Breast epithelium (tissue), 4 donors: ENCODE measurements at places on chromosomes 3 and 15.

DNA sequence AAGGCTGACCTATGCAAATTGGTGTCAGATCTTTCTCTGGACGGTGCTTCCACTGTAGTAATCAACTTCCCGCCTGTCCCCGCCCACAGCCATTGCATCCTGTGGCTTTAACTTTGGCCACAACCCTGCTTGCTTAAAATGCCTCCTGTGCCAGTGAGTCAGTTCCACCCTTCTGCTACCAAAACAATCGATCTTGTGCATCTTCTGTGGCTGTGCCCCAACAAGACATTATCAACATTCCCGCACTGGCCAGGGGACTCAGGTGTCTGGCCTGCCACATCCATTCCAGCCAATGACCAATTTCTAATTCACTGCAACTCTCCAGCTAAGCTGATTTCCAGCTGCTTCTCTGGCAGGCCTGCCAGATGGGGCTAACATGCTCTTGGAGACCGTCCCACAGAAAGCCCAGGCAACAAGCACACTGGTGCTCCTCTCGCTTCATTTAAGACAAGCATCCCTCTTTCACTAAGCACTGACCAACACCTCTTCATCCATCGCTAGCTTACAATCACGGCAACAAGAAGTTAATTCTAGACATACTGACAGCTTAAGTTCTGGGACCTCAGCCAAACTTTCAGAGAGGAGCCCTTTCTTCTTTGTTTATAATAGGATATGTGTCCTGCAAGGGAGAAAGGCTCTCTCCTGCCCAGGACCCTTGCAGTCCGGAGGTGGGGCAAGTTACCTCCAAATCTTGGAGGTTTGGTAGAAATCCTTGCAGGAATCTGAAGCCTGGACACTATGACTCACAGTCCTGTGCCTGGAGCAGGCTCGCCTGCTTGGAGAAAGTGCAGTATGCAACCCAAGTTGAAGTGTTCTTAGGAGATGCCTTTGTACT is 6.7 kb downstream of the CA12 start:
- peak; percentile 43 for DNase-seq
- H3K4me1 ChIP-seq: no peaks in the 10 kb centered on the region
- H3K4me3 ChIP-seq: no peak overlapping the region
- no peaks in the 10 kb centered on the region for H3K27me3 ChIP-seq
- no peaks in the 10 kb centered on the region for H3K36me3 ChIP-seq

- H3K4me1 ChIP-seq: peaks cover 4% of the 10 kb centered on the region
- no peaks in the 10 kb centered on the region for H3K36me3 ChIP-seq
- no peak overlapping the region for H3K27ac ChIP-seq
- H3K27me3 ChIP-seq: peaks cover 4% of the 10 kb centered on the region
- no peak for DNase-seq
Measured at GRCh38 chr15:26771578-26772153, 1.2 kb downstream of the GABRB3 start.

GRCh38 chr15:68668926-68669600 is 90.3 kb downstream of the CORO2B start:
- no peaks in the 10 kb centered on the region for H3K4me1 ChIP-seq
- H3K27ac ChIP-seq: no peak overlapping the region
- DNase-seq: no peak
- H3K4me3 ChIP-seq: no peak overlapping the region
- no peaks in the 10 kb centered on the region for H3K36me3 ChIP-seq

DNA sequence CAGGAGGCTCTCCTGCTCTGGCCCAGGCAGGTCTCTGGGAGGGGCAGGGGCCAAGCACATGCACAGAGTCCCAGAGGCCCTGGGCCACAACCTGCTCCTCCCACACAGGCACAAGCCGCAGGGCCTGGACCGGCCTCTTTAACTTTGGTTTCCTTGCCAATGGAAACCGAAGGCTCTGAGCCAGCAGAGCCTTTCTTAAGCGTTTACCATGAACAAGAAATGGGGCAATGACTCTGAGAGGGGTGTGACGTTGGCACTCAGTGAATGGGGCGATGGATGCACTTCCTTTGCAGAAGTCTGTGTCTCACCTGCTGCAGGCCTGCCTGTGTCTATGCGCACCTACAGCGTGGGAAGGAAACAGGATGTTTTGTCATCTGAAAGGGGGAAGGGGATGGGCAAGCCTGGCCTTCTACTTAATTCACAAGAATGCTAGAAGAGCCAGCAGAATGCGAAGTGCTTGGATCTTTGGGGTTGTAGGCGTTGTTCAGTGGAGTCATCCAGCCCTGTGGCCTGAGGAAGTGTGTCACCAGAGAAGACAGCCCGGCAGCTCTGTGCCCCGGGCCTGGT is 41.8 kb downstream of the IFT122 start:
- no peaks in the 10 kb centered on the region for H3K36me3 ChIP-seq
- no peaks in the 10 kb centered on the region for H3K27me3 ChIP-seq
- DNase-seq: peak; percentile 73
- peaks cover 17% of the 10 kb centered on the region for H3K4me1 ChIP-seq

DNA sequence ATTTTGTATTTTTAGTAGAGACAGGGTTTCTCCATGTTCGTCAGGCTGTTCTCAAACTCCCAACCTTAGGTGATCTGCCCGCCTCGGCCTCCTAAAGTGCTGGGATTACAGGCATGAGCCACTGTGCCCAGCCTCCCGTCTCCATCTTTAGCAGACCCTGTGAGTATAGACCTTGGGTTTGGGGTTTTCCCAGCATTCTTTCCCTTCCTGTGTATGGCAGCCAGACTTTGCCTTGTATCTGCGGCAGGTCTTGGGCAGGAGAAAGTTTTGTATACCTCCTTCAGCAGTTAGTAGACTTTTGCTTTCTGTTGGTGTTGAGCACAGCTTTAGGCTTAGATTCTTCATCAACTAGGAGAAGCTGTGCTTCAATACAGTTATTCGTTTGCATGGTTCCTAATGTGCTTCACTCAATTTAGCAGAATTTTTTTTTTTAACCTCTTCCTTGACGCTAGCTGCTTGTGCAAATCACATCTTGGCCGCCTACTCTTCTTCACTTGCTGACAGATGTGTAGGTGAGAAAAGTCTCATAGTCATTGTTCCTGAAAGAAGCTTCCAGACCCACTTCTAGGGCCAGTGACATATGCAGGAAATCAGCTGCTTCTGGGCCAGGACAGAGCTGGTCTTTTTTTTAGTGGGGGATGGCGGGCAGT is 38.4 kb downstream of the MAP2K1 start:
- no peaks in the 10 kb centered on the region for H3K4me1 ChIP-seq
- DNase-seq: no peak
- no peak overlapping the region for H3K27ac ChIP-seq
- no peaks in the 10 kb centered on the region for H3K36me3 ChIP-seq
- no peaks in the 10 kb centered on the region for H3K27me3 ChIP-seq

DNA sequence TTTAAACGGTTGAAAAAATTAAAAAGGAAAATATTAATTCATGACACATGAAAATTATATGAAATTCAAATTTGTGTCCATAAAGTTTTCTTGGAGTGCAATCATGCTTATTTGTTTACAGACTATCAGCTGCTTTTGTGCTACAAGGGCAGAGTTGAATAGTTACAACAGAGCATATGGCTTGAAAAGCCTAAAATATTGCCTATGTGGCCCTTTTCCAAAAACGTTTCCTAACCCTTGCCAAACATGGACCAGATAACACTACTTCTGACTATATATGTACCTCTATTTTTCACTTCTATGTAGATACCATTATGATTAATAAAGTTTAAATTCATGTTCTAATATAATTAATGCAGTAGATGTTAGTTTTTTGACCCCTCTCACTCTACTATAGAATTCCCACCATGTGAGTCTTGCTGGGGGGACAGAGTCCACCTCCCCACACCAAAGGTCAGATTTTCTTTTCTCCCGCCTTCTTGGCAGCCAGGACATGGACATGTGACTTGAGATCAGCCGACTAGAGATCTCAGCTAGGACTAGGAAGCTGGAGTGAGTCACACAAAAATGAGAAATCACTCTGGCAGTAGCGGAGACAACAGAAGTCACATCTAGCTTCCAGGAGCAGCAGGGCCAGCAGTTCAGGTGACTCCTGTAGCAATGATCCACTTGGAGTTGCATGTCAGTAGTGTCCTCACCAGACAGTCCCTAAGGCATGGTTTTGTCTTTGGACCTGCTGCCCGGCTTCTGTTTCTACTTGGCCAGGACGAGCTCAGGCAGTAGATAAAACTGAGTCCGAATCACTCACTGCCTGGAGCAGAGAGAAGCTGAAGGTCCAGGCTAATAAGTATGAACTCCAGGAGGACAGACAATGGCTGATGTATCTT is 22.4 kb downstream of the CIAO2A start:
- no peak for DNase-seq
- peak overlapping the region; percentile 88 for H3K27ac ChIP-seq
- no peaks in the 10 kb centered on the region for H3K36me3 ChIP-seq
- H3K4me1 ChIP-seq: no peaks in the 10 kb centered on the region
- no peak overlapping the region for H3K4me3 ChIP-seq

- H3K27me3 ChIP-seq: no peaks in the 10 kb centered on the region
- H3K36me3 ChIP-seq: no peaks in the 10 kb centered on the region
- no peak overlapping the region for H3K27ac ChIP-seq
- DNase-seq: no peak
- H3K4me3 ChIP-seq: no peak overlapping the region
- H3K4me1 ChIP-seq: no peaks in the 10 kb centered on the region
Measured at GRCh38 chr3:82001276-82001923, 240.0 kb upstream of the GBE1 start.

DNA sequence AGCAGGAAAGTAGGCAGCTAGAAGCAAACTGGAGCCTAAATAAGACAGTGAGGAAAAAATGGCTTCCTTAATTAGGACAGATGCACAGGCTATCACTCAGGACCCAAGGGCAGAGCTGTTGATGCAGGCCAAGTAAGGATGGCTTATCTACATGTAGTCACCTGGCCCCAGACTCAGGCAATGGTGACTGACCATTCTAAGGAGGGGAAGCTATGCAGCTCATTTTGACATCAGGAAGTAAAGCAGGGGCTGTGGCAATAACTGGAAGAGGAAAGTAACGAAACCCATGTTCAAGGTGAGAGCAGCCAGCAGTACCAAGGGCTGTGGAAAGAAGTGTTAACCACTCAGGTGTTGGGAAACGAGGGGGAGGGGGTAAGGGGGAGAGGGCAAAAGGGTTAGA is 16.2 kb downstream of the ACAD11 start:
- H3K4me3 ChIP-seq: no peak overlapping the region
- no peak overlapping the region for H3K27ac ChIP-seq
- no peak for DNase-seq
- no peaks in the 10 kb centered on the region for H3K27me3 ChIP-seq

DNA sequence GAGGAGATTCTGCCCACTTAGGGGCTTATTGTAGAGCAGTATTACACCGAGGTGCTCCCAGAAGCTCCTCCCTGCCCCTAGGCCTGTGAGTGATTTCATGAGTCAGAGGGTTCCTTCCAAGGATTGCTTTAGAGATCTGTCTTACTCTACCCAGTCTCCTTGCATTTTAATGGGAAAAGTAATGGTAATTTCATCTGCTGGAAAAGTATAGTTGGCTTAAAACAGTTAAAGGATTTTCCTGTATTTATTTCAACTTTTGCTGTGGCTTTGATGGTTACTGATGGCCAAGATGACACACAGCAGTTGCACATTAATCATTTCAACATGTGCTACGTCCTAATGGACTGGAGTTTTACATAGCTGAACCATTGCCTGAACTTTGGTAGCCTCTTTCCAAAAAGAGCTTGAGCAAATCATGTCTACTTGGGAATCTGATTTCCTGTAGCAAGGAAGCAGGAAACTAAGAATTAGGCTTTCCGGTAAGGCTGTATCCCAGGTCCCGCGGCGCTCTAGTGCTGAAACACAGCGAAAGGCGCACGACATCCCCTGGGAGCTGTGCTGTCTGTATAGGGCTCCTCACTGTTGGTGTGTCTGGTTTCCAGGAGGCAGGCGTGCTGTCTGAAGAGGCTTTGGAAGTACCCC is 9.2 kb upstream of the PGPEP1L start:
- H3K36me3 ChIP-seq: no peaks in the 10 kb centered on the region
- DNase-seq: no peak
- H3K4me3 ChIP-seq: no peak overlapping the region

DNA sequence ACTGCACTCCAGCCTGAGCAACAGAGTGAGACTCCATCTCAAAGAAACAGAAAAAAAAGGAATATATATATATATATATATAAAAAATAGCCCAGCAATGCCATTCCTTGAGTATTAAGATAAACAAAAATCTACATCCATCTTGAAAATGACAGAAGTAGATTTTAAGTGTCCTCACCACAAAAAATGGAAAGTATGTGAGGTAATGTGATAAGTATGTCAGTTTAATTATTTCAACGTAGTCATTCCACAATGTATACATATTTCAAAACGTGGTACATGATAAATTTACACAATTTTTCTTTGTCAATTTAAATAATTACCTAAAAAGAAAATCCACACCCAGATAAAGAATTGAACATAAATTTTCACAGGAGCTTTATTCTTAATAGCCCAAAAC is 54.9 kb downstream of the HCN4 start:
- DNase-seq: no peak
- no peaks in the 10 kb centered on the region for H3K27me3 ChIP-seq
- H3K4me3 ChIP-seq: no peak overlapping the region
- no peak overlapping the region for H3K27ac ChIP-seq

- H3K27me3 ChIP-seq: no peaks in the 10 kb centered on the region
- no peak overlapping the region for H3K4me3 ChIP-seq
- no peaks in the 10 kb centered on the region for H3K4me1 ChIP-seq
- H3K27ac ChIP-seq: no peak overlapping the region
Measured at GRCh38 chr3:16411441-16411840, 102.1 kb downstream of the RFTN1 start.

GRCh38 chr3:164539215-164539614 is 539.1 kb downstream of the SI start:
- no peak overlapping the region for H3K4me3 ChIP-seq
- H3K27me3 ChIP-seq: no peaks in the 10 kb centered on the region
- H3K27ac ChIP-seq: no peak overlapping the region

GRCh38 chr3:69016901-69017300 is 3.4 kb upstream of the EOGT start:
- no peaks in the 10 kb centered on the region for H3K27me3 ChIP-seq
- no peaks in the 10 kb centered on the region for H3K36me3 ChIP-seq
- H3K27ac ChIP-seq: no peak overlapping the region
- peaks cover 4% of the 10 kb centered on the region for H3K4me1 ChIP-seq

GRCh38 chr3:38020342-38020726 is 9.1 kb downstream of the PLCD1 start:
- no peak overlapping the region for H3K27ac ChIP-seq
- peak; percentile 37 for DNase-seq
- H3K4me3 ChIP-seq: no peak overlapping the region
- peaks cover 5% of the 10 kb centered on the region for H3K4me1 ChIP-seq
- peaks cover 13% of the 10 kb centered on the region for H3K36me3 ChIP-seq

- no peaks in the 10 kb centered on the region for H3K4me1 ChIP-seq
- no peak overlapping the region for H3K27ac ChIP-seq
- no peaks in the 10 kb centered on the region for H3K27me3 ChIP-seq
- no peak overlapping the region for H3K4me3 ChIP-seq
- DNase-seq: no peak
- no peaks in the 10 kb centered on the region for H3K36me3 ChIP-seq
Measured at GRCh38 chr3:112167758-112168157, 34.7 kb upstream of the GCSAM start.

GRCh38 chr15:28936081-28936480 is 50.3 kb downstream of the APBA2 start:
- no peaks in the 10 kb centered on the region for H3K27me3 ChIP-seq
- no peak overlapping the region for H3K27ac ChIP-seq
- H3K36me3 ChIP-seq: no peaks in the 10 kb centered on the region
- no peak for DNase-seq

GRCh38 chr3:135792858-135793475 is 172.6 kb upstream of the PPP2R3A start:
- H3K27ac ChIP-seq: no peak overlapping the region
- H3K4me1 ChIP-seq: no peaks in the 10 kb centered on the region
- H3K36me3 ChIP-seq: no peaks in the 10 kb centered on the region
- DNase-seq: no peak
- H3K4me3 ChIP-seq: no peak overlapping the region
